ENCODE measurements at places on chromosomes 5 and 9. TPM values are rescaled to one million over a fixed set of nuclear protein-coding genes. Genes with fewer than 3 reads are reported as not detected.

Gene BTNL8
- total RNA-seq, result not detected

Gene TYRP1
- not detected for total RNA-seq

Gene MELK
- total RNA-seq, result 9.0 TPM

Gene C1QTNF2
- total RNA-seq, result 0.07 TPM

Gene C7
- total RNA-seq, result not detected

Gene ERMP1
- total RNA-seq, result 201 TPM

Gene GZMA
- total RNA-seq, result not detected

Gene DYNC2I2
- total RNA-seq, result 28.4 TPM

Gene SLC1A3
- 16.9 TPM for total RNA-seq

Gene CNOT6
- 57.7 TPM for total RNA-seq

Gene UGT3A1
- total RNA-seq, result not detected

Gene ARSI
- 37.1 TPM for total RNA-seq

Gene FUT7
- not detected for total RNA-seq

Gene FOXD4
- total RNA-seq, result 0.36 TPM

Gene FGF1
- under 0.01 TPM for total RNA-seq

Gene SPATA9
- total RNA-seq, result not detected

Gene ZDHHC21
- total RNA-seq, result 12.6 TPM

Gene TRIM36
- total RNA-seq, result 0.71 TPM

Gene PCDHAC1
- total RNA-seq, result 1.4 TPM

Gene LHX6
- total RNA-seq, result 0.34 TPM

Gene VLDLR
- total RNA-seq, result 31.4 TPM

Gene HTR1A
- not detected for total RNA-seq

Gene SPINK13
- not detected for total RNA-seq

Gene ADAMTS16
- not detected for total RNA-seq

Gene IL4
- total RNA-seq, result not detected

Gene CDH9
- not detected for total RNA-seq

Gene PCDHGB6
- total RNA-seq, result 4.0 TPM

Gene IL7R
- 0.50 TPM for total RNA-seq

Gene NEURL1B
- 4.8 TPM for total RNA-seq

Gene PPIC
- 40.7 TPM for total RNA-seq

Gene TXN
- 497 TPM for total RNA-seq

Gene RANBP6
- total RNA-seq, result 33.4 TPM

Gene DPH7
- total RNA-seq, result 23.6 TPM

Gene CTSV
- total RNA-seq, result 25.6 TPM

Gene SLC9A3
- total RNA-seq, result 1.0 TPM

Gene NEUROG1
- total RNA-seq, result not detected

Gene DNAJB5
- total RNA-seq, result 12.6 TPM

Gene TAF1L
- total RNA-seq, result under 0.01 TPM

Gene CDKN2A
- 19.5 TPM for total RNA-seq

Gene TERT
- total RNA-seq, result not detected

Gene CSNK1G3
- 76.5 TPM for total RNA-seq

Gene PCDHGB1
- total RNA-seq, result 0.34 TPM

Gene SYK
- 28.4 TPM for total RNA-seq

Gene EIF4EBP3
- total RNA-seq, result 3.1 TPM

Gene PCDHGC5
- 1.1 TPM for total RNA-seq

Gene KIF27
- 9.0 TPM for total RNA-seq
